T1000 (cell line): ENCODE measurements at places on chromosomes 13 and 19.

- no peak for DNase-seq
Observed at GRCh38 chr19:14218620-14219330, 12.8 kb upstream of the ADGRL1 start.

DNA sequence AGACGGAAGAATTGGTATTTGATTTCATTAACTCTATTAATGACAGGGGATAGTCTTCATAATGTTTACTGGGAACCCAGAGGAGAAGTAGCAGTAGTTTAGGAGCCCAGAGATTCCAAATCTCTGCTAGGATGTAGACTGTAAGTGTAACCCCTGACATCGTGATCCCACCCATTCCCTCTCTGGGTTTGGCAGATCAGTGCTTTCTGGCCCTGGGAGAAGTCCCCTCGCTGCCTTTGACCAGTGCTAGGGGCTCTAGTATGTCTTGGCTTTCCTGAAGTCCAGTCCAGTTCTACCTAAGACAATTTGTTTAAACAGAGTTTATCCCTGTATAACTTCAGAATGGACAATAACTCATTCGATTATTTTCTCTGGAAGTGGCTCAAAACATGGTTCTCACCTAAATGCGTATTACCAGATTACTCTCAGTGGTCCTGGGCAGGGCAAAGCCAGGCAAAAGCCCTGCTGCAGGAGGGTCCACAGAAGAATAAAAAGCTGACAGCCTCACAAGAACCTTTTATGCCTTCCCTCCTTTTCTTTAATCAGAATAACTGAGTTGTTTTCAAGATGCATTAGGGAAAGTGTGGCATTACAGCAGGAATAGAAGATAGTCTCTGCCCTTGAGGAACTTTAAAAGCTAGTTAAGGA, 11.8 kb downstream of the KLF5 start:
- DNase-seq = no peak

DNA sequence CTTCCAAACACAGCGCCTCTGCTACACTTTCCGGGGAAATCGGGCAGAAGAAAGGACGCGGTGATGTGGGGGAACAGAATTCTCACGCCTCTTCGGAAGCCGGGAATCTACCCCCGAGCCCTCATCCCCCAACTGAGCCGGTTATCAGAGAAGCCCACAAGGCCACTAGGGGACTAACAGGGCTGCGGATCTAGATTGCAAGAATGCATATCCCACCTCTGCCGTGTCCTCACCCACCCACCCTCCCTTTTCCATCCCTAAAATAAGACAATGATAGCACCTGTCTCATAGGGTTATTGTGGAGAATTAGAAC, 1.1 kb downstream of the IGFLR1 start:
- DNase-seq = no peak

DNA sequence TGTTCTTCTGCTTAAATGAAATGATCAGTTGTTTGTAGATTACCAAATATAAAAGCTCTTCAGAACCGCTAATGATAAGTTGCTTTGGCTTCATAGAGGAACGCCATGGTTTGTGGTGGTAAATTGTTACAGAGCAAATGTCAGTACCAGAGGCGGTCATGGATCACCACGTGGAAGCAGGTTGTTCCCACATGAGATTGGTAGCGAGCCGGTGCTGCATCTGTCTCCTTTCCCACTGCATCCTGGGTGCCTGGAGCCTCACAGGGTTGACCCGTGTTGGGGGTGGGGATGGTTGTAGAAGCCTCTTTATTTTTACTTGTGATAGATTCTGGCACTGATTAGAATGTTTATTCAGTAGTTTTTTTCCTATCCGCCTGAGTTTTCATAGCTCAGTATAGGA, 14.7 kb downstream of the GARRE1 start:
- DNase-seq = no peak

DNA sequence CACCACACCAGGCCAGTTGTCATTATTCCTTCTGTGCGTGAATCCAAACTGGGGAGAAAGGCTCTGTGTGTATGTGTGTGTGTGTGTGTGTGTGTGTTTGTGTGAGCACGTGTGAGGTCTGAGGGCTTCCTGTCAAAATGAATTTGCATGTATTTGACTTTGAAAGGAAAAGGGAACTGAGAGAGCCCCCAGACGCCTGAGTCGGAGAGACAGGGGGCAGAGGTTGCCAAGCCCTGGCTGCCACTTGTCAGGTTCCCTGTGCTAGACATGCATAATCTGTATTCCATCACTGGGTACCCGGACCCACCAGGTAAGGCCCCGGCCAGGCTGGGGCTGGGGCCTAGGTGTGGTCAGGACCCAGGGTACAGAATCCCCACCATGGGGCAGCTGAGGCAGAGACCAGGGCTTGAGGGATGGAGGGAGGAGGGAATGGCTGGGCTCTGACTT, at the start of gene CLEC17A:
Gene CLEC17A (plus strand): TSS at position 191 of the 447 bp plus-strand sequence. CDS start 77 bp downstream, at position 268.
- DNase-seq = no peak

DNA sequence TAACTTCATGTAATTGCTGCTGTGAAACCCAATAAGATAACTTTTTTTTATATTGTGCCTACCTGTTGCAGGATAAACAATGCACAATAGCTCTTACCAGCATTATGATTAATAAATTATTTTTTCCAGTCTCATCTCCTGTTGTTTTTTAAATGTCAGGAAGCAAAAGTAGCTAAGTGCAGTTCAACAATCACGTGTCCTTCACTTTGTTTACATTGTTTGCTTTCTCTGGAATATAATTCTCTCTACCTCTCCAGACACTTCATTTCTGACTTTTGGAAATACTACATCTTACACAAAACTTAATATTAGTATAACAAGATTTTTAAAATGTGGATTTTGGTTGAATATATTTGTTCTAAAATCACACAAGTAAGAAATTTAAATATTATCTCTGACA, 1359.4 kb downstream of the SLITRK1 start:
- no peak for DNase-seq

- DNase-seq = no peak
Observed at GRCh38 chr19:14804765-14805164, 26.4 kb upstream of the ADGRE2 start.

DNA sequence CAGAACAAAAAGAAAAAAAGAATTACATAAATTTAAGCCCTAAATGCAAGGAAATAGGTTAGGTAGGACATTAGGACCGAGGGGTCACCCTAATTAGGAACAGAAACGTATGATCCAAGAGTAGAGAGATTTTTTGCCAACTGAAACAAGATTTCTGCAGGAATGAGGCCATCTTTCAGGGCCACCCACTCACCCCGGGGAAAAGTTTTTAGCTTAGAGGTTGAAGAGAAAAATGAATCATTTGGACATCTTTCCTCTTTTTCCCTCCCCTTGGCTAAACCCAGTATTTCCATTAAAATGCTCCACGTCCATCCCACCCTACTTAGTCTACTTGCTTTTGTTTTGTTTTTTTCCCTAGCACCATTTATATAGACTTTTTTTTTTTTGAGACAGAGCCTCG, 10.6 kb upstream of the PNMA8A start:
- no peak for DNase-seq

DNA sequence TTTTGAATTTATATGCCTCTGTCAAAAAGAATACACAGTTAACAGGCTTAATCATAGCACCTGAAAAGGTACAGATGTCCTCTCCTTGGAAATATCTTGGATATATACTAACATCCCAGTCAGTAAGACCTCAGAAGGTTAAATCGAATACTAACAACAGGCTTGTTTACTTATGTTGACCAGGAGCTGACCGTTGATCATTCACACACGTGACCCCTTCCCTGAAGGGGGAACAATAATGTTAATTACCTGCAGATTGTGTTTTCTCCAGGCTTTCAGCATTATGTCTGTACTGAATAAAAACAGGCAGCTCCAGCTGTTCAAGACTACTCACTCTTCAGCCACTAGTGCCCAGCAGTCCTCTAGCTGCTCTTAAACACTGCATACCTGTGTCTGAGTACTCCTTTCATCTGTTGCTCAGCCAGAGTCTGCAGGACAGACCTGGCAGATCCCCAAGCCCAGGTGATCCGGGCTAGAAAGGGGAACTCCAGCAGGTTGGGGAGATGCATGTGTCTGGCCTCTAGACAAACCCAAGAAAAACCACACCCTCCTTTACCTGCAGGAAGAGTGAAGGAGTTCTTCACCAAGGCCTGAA, 163.9 kb downstream of the RNF17 start:
- no peak for DNase-seq

DNA sequence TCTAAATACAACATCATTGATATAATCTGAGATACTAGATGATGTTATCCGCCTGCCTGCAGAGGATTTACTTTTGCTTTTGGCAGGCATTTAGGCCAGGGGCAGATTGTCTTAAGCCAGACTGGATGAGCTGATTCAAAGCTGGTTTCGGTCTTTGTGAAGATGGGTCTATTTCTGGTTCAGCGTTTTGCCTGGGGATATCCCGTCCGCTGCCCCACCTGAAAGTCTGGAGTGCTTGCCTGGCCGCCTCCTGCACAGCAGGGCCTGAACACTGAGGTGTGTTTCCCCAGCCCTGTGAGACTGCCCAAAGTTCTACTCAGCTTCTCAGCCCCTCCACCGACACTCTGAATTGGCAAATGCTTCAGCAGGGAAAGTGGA, 149.7 kb downstream of the KATNAL1 start:
- DNase-seq = no peak

- no peak for DNase-seq
Observed at GRCh38 chr19:1466018-1466460, 13.0 kb downstream of the C19orf25 start.

- no peak for DNase-seq
Observed at GRCh38 chr13:22050951-22051563, 380.2 kb downstream of the FGF9 start.

DNA sequence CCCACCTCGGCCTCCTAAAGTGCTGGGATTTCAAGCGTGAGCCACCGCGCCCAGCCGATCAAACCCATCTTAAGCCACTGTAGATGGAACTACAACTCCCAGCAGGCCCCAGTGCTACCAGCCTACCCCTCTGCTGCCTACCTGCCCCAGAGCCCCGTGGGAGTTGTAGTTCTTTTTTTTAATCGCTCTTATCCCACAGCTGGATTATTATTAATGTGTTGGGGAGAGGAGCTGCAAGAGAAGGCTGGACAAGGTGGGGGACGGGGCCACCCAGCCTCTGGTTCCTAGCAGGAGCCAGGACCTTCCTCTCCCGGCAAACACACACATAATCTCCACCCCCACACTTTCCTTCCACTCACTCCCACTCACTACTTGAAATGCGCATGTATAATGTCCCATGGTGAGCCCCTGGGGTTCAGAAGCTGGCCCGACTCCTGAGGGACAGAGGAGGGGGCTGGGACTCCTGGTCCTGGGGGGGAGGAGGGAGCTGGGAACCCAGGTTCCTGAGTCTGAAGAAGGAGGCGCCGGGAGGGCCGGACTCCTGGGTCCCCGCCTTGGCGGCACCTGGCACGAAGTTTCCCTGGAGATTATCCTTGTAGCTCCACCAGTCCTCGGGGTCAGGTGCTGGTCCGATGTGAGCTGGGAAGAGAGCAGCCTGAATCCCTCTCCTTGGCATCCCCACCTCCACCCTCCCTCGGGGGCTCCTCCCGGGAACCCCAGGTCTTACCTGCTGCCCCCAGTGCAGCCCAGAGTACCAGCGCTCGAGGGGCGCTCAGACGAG, 958 bp downstream of the CA11 start:
- peak; percentile 35 for DNase-seq

- DNase-seq = peak; percentile 3
Observed at GRCh38 chr13:35979361-35979951, 151.7 kb downstream of the DCLK1 start.

DNA sequence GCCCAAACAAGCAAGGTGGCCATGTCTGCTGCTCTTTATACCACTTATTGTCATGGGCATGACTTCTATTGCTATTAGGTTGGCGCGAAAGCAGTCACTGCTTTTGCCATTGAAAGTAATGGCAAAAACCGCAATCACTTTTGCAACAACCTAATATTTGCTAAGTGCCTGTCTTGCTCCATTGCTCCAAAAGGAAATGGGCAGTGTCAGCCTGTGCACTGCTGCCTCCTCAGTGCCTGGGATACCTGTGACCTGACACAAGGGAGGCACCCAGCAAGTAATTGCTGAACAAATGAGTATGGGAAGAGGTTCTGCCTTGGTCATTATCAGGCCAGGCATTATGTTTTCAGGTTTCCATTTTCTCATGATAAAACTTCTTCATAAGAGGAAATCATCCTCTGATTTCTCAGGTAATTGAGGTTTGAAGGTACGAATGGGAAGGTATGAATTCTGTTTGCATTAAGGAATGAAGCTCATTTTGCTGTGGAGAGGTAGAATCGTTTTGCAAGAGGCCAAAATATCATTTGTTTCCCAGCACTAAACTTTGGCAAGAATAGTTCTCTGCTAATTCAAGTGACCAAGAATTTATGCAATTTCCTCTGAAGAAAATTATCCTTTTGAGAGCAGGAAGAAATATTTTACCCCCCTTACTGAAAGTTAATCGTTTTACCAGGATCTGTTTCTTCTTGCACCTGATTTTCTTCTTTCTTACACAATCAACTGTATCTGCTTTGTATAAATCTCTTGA, 128.4 kb upstream of the SPRY2 start:
- DNase-seq = no peak

DNA sequence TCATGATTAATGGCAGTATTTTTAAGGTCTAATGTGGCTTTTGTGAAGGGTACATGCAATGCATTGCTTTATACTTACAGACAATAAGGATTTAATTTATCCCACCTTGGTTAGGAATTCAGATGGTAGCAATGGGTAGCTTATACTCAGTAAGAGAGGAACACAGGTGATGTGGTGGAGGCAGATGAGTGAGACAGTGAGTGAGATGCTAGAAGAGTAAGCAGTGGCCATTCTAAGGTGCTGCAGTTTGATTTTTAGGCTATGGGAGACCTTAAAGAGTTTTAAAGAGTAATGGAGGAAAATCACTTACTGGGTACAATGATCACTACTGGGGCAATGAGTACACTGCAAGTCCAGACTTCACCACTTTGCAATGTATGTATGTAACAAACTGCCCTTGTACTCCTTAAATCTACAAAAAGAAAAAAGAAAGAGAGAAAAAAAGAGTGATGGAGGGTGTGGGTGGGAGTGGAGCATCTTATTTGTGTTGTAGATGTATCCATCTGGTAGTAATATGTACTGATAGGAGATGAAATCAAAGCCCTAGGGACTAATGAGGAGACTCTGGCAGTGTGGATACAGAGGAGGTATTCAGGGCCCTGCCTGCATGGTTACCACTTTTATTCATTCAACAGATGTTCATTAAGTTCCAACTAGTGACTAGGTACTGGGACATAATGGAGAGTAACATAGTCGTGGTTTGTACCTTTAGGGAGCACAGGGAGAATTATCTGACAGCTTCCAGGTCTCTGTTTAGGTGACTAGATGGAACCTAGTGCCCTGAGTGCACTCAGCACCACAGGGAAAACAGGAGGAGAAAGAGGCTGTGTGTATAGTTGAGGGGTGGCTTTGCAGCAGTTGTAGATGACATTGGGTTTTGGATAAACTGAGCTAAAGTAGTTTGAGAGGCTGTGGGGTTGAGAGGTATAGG, 99.0 kb downstream of the GPC6 start:
- DNase-seq = no peak

GRCh38 chr19:41934849-41935374, 6.7 kb upstream of the ERFL start:
- DNase-seq = peak; percentile 18
